ENCODE measurements at places on chromosomes 5 and 9. TPM values are rescaled to one million over a fixed set of nuclear protein-coding genes. Genes with fewer than 3 reads are reported as not detected.

DNA sequence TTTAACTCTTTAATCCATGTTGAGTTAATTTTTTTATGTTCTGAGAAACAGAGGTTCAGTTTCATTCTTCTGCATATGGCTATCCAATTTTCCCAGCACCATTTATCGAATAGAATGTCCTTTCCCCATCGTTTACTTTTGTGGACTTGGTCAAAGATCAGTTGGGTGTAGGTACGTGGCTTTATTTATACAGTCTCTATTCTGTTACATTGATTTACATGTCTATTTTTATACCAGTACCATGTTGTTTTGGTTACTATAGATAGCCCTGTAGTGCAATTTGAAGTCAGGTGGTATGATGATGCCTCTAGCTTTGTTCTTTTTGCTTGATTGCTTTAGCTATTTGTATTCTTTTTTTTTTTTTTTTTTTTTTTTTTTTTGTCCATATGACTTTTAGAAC, 462.0 kb downstream of the HTR1A start:
- no peak for DNase-seq

GRCh38 chr5:113989278-113989912, 372.5 kb upstream of the KCNN2 start:
- no peak for DNase-seq

GRCh38 chr5:146877783-146878475, 628 bp downstream of the PPP2R2B start:
- no peak for DNase-seq

Gene GRIA1
- 22.5 TPM for total RNA-seq

Gene SLC1A3
- 1.3 TPM for total RNA-seq

Gene F2RL2
- 29.8 TPM for total RNA-seq

Gene C6
- not detected for total RNA-seq

Data from fibroblast of villous mesenchyme (primary cell).